CD4-positive, alpha-beta T cell treated with Interleukin-12 subunit alpha and Interleukin-12 subunit beta, for 1 hour (primary cell): ENCODE measurements at places on chromosomes 1 and 21.

GRCh38 chr21:41483973-41484372 is 24.0 kb downstream of the TMPRSS2 start:
- no peak for DNase-seq

DNA sequence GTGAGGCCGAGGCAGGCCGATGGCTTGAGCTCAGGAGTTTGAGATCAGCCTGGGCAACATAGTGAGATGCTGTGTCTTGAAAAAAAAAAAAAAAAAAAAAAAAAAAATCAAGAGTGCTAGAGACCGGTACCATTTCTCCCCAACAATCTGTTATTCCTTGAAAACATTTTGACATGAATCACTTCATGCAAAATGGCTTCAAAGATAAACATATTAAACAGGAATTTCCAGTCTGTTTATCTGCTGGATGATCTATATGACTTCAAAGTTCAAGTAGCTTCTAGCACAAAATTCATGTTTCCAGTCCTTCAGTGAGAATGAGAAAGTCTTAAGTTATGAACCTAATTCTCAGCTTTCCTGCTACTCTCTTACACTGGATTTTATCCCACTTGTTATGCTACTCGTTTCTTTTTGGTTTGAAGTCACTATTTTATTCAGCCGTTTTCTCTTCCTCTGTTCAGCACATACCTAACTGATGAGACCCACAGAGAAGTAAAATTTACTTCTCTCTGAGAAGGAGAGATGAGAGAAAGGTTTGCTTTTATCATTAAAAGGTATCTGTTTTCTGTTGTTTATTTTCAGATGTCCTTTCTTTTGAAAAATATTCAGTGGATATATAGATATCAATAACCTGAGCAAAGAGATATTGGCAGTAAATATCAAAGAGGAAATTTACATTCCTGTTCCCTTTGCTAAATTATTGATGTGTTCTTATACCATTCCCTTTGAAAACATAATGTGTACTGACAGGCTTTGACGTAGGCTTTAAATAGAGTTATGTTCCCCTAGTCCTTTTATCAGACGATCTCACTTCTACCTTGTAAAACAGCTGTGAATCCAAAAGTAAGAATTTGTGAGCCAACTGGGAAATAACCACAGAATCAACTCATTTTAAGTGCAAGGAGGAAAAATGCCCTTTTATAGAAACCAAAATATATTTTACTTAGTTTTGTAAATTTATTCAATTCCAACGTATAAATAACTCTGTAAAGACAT is 38.2 kb downstream of the CD46 start:
- DNase-seq = no peak

GRCh38 chr21:28133116-28133515 is 859.6 kb downstream of the LTN1 start:
- no peak for DNase-seq

- peak; percentile 79 for DNase-seq
These were observed 13.6 kb upstream of the FAM110D start for GRCh38 chr1:26145041-26145959.

- peak; percentile 38 for DNase-seq
These were observed 46.1 kb downstream of the MEGF6 start for GRCh38 chr1:3564921-3565831.

DNA sequence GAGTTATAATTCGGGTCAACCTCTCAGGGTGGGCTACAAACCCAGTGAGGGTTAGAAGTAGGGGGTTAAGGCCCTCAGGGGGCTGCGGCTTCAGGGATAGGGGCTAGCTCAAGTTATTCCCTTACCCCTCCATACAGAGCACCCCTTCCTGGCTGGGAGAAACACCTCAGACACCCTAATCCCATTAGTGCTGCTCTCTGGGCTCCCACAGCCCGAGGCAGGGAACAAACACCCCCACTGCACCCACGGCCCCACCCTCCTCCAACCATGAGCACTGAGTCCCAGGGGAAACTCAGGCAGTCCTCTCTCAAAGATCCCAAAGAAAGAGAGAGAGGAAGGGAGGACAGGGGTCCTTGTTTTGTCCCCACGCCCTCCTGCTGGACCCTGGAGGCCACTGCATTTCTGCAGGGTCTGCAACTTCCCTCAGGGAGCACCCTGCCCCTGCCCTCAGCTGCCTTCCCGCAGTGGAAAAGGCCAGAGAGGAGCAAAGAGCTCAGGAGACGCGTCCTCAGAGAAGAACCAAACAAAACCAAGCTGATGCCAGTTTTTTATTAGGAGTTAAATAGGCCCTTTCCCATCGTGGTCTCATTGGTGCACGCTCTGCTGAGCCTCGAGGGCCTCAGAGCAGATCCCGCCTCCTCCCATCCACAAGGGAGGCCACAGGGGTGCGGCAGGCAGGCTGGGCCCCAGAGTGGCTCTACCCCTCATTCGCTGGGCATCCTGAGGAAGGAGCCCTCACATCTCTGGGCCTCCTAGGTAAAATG is 1.4 kb upstream of the S100A4 start:
- no peak for DNase-seq

GRCh38 chr21:44513389-44514217 is 26.4 kb downstream of the KRTAP10-1 start:
- no peak for DNase-seq

- DNase-seq = no peak
These were observed 136.8 kb downstream of the PTPRC start for GRCh38 chr1:198775606-198776005.
